AG20443 (cell line): ENCODE measurements at places on chromosomes 7 and 10.
A peak's percentile ranks its signal among the peaks of the same experiment; 100 is the strongest.

GRCh38 chr7:70646536-70647248 lies 485.3 kb upstream of the GALNT17 start:
- DNase-seq, result no peak

- no peak for DNase-seq
These were observed 78.6 kb downstream of the CHCHD3 start for GRCh38 chr7:133003052-133003910.

DNA sequence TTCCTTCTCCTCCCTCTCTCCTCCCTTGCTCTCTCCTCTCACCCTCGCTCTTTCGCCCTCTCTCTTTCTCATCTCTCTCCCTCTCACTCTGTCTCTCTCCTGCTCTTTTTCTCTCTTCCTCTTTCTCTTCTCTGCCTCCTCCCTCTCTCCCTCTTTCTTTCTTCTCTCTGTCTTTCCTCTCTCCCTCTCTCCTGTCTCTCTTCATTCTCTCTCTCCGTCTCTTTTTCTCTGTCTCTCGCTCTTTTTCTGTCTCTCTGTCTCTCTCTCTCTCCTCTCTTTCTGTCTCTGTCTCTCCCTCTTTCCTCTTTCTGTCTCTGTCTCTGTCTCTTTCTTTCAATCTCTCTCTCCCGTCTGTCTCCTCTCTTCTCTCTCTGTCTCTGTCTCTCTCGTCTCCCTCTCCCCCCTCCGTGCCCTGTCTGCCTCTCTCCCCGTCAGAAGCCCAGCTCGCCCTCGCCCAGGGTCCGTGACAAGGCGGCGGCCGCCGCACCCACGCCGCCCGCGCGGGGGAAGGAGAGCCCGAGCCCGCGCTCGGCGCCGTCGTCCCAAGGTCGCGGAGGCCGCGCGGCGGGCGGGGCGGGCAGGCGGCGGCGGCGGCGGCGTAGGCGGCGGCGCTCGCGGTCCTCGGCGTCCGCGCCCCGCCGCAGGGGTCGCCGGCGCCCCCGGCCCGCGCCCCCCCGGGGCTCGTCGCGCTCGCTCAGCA lies 21.3 kb upstream of the HSPB1 start:
- DNase-seq, result no peak

DNA sequence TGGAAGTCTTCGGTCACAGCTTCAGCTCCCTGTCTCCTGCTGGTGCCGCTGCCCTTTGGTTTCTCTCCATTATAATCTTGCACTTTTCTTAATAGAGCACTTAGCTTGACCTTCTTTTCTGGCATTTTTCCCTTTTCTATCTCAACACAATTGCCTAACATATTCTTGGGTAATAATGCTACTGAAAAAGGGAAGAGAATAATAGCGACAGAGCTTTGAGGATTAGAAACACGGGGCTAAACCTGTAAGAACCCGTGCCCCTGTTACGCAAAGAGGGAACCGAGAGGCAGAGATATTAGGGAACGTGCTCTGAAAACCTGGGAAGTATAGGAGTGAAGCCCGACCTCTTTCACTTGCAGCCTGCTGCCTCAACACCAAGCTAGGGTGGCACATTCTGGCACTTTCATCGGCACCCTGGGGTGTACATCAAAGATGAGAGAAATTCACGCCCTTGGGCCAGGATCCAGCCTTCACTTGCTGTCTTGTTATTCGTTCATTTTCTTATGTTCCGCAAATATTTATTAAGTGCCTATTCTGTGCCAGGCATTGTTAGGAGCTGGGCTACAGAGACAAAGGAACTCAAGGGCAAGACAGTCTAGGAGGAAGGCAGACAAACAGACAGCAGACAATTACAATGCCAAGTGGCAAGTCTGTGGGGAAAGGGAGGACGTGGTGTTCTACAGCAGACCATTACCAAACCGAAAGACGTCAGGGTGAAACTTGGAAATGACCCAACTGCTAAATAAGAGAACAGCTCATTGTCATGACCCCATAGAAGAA lies 33.0 kb upstream of the GALNTL5 start:
- DNase-seq, result no peak

- no peak for DNase-seq
These were observed 35.2 kb downstream of the PANK1 start for GRCh38 chr10:89609833-89610346.

GRCh38 chr10:63083904-63084689 lies 49.0 kb upstream of the NRBF2 start:
- peak; percentile 72 for DNase-seq

DNA sequence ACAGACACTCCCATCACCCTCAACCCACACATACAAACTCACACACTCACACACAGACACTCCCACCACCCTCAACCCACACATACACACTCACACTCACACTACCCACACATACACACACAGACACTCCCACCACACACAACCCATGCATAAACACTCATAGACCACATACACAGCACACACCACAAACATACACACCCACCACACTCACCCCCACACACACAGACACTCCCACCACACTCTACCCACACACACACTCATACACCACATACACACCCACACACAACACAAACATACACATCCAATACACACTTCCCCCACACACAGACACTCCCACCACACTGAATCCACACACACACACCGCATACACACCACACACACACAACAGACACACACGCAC lies 521.2 kb downstream of the TCERG1L start:
- no peak for DNase-seq

DNA sequence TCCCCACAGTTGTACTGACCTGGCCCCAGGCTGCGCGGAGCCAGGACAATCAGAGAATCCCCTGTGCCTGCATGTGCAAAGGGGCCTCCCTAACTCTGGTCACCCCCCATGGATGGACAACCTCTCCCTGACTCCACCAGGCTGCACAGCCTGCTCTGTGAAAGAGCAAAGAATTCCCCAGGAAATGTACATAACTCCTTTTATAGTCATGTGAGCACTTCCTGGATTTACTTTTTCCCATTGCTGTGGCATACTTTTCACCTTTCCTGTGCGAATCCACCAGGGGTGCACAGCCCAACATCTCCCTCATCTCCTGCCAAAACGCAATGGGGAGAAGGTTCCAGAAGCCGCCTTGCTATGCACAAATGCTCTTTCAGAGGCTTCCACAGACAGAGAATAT lies 27.9 kb downstream of the FGFR2 start:
- no peak for DNase-seq

DNA sequence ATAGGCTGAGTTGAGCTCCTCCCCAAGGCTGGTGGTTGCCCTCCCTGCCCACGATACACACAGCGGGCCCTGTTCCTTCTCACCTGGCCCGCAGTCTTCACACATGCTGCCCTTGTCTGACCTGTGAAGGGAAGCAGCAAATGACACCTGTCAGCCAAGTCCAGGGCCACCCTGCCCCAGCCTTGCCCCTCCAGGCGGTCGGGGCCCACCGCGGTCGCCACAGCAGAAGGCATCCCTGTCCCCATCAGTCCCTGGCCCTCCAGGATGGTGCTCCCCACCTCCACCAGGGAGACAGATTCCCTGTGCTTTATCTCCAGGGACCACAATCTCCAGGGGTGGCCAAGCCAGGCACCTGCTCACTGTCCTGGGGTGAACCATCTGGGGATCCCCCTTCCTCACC lies 81.2 kb upstream of the TMEM248 start:
- no peak for DNase-seq

DNA sequence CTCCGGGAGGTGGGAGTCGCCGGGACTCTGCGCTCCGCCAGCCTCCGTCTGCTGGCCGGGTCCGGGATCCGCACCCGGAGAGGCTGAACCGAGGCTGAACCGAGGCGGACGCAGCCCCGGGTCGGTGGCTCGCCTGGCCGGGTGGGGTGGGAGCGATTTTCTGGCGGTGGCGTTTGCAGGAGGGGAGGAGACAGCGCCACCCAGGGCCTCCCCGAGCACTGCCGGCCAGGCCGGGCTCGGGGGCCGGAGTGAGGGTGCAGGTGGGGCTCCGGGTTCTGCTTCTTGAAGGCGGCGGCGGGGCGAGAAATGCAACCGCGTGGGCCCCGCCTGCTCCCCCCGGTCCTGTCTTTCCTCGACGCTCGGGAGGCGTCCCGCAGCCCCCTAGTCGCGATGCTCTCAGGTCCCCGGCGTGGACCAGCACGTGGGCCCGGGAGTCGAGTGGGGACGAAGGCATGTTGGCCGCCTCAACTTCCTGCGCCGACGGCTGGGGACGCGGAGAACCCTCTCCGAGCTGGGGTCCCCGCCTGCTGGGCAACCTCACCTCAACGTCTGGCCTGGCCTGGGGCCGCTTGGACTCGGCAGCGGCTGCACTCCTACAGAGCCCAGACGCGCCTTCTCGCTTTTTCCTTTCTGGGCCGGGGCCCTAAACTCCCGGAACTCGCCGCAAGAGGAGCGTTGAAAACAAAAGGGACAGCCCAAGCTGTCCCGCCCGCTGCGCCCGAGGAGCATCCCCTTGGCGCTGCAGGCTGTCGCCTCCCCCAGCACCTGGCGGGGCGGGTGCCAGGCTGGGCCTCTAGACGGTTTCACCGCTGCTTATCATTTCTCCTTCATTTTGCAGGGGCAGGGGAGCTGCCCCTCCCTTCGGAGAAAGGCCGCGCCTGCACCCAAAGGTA lies 25.2 kb upstream of the VAX1 start:
- DNase-seq, result peak; percentile 35

- DNase-seq, result peak; percentile 18
These were observed 66.2 kb downstream of the NAMPT start for GRCh38 chr7:106218546-106218945.

- no peak for DNase-seq
These were observed 8.4 kb downstream of the NACAD start for GRCh38 chr7:45080265-45080957.

DNA sequence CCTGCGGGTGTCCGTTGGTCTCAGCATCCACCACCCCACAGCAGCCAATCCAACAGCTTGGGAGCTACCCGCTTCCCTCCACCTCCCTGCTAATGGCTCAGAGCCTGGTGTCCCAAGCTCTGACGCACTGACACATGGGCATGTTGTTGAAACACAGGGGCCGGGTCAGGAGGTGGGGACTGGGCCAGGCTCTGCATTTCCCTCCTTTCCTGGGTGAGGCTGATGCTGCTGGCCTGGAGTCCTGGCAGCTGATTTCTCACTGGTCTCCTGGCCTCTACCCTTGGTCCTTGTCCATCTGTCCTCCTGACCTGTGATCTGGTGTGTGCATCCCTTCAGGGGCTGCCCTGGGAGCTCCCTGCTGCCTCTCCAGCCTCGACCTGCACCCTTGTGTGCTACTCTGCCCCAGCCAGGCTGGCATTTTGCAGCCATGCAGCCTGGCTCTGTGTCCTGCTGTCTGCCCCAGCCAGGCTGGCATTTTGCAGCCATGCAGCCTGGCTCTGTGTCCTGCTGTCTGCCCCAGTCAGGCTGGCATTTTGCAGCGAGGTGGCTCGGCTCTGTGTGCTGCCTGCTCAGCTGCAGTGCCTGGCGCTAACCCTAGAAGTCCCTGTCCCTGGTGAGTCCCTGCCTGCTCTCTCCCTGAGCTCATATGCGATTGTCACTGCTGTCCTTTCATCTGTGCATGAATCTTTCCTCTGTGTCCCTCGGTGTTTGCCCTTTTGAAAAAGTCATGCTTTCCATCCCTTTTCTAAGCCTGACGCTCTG lies 14.0 kb downstream of the AMZ1 start:
- peak; percentile 95 for DNase-seq
